ENCODE measurements at places on chromosomes 6 and 20.

DNA sequence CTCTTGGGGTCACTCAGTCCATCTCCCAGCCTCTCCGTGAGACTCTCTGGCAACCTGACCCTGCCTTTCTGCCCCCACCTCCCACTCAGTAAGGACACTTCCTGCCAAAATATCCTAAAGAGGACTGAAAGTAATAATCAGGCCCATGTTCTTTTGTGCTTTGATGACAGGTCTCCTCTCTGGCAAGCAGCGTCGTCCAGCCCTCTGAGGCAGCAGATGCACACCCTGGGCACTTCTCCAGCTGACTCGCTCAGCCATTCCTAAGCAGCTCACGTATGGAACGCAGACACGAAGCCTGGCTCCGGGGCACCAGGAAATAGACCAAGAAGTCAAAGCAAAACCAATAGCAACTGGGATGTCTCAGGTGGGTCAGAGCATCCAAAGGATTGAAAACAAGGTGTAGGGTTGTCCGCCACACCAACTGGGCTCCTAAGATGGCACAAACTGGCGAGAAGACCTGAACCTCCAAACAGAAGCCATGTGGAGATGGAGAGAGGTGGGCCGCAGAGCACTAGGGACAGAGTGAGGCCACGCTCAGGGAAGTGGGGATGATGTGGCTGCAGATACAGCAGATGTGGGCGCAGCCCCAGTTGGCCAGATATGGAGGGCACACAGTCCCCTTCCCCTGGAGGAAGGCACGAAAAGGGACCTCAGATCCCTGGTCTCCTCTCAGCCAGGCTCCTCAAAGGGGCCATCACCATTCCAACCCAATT is 99.3 kb downstream of the PRND start:
- no peak for DNase-seq

DNA sequence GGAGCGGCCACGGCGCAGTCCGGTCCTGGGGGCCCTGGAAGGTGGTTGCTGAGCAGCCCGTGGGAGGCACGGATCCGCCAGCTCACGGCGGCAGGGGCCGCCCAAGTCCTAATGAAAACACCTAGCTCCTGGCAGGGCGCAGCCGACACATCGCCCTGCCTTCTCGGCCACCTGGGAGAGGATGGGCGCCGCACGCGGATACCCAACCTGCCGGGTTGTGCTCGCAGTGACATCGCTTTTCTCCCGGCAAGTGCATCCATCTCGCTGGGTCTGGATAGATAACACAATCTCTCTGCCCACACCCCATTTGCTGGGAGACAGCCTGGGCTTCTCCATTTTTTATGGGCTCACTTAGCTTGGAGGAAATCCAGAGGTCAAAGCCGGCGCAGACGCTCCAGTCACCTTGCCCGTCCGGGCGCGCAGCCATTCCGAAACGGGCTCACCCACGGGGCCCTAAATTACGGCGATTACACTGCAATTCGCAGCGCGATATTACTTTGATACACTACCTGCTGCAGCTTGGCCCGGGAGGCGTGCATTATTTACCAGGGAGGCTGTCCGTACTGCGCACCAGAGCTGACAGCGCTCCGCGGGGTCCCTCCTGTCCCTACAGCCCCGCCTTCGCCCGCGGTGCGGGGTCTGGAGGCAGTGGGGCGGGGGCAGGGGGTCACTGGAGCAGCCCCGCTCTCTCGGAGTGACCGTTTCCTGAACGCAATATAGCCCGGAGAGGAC is 36.2 kb upstream of the CCDC167 start:
- DNase-seq = no peak

- peak; percentile 28 for DNase-seq
Observed at GRCh38 chr6:39228992-39229767, at the start of gene KCNK5. KCNK5 (minus strand) TSS chr6:39229475; CDS start chr6:39229111, 364 bp downstream.

DNA sequence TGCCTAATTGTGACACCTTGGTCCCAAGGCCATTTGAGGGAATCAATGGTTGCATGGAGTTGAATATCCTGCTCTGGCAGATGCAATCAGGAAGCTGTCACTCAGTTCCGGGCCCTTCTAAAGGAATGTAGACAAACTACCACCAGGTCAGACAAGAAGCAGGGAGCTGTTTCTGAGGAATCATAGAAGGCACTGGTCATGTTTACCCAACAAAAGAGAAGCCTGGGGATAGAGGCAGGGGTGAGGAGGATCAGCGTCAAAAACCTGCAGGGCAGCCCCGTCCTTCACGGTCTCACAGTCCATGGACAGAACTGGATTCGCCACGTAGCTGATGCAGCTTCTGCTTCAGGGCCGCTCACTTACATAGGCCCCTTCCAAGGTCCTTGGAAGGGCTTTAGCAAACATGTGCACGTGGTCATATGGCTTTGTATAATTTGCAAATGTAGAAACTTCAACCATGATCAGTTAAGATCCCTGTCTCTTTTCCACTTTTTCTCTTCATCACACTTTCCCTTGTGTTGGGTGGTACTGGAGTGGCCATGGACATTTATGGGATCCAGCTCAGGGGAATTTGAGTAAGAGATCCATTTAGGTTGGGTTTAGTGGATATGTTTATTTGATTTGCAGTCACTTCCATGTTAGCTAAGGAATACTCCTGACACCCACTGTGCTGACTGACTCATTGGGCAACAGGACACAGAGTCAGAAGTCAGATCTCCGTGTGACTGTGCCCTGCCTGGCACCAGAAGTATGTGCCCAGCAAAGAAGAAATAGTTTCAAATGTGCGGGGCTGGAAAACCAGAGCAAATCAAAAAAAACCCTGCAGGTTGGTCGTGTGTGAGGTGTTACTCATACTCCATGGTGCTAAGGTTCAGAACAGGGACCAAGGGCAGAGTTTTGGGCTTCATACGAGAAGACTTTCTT is 60.0 kb upstream of the ZFAND3 start:
- DNase-seq = no peak

Measured in activated CD4-positive, CD25-positive, alpha-beta regulatory T cell treated with anti-CD3 and anti-CD28 coated beads, Interleukin-2, amount 50 U/mL, for 16 hours (primary cell).